ENCODE measurements at places on chromosomes 1 and 21. TPM values are rescaled to one million over a fixed set of nuclear protein-coding genes. Genes with fewer than 3 reads are reported as not detected.

SPRR2B gene
- polyA plus RNA-seq, result not detected

FAF1 gene
- polyA plus RNA-seq, result 38.4 TPM

DIO1 gene
- polyA plus RNA-seq, result not detected

TCP10L gene
- 2.1 TPM for polyA plus RNA-seq

OR10X1 gene
- not detected for polyA plus RNA-seq

C1orf226 gene
- polyA plus RNA-seq, result 10.2 TPM
